ENCODE measurements at places on chromosomes 1 and 21.

DNA sequence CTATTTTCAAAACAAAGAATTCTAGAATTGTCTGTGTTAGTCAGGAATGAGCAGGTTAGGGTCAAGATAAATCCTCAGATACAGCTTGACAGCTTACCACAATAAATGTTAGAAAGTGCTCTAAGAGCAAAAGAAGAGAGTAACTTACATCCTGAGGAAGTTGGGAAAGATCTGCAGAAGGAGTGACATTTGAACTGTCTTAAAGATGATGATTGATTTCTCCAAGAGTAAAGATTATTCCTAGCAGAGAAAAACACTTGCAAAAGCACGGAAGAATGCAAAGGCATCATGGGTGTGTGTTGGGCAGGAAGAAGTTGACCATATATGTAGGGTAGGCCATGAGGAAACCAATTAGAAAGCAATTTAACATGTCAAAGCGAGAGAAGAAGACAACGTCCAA, 175.4 kb downstream of the LRRC7 start:
- no peak for DNase-seq

- no peak for DNase-seq
Observed at GRCh38 chr1:209775678-209776077, 8.7 kb downstream of the C1orf74 start.

DNA sequence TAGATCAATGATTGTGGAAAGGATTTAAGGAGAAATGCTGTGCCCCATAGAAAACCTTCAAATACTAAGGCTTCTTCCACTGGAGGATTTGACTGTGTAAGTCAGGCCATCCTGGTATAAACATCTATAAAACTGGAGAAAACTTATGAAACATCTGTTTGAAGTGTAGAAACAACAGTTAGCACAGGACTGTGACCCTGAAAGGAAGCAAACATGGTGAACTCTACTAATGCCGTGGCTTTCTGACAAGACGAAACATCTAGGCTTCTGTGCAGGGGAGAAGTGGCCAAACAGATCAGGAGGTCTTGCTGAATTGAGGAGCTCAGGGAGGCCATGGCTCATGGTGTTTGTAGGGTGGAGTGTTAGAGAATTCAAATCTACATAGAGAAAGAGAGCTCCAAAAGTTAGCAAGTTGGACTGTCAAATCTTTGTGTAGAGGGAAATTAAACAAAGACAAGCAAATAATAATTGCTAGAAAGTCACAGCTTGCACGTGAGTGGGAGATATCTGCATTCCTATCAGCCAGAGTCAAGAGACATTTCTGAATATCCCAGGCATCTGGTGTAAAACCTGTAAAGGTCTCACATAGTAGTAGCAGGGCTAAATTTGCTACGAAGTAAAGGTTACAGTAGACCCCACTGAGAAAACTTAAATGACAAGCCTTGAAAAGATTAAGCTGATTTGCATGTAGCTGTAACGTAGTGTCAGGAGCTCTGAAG, 566.8 kb upstream of the B3GALT2 start:
- DNase-seq = no peak

DNA sequence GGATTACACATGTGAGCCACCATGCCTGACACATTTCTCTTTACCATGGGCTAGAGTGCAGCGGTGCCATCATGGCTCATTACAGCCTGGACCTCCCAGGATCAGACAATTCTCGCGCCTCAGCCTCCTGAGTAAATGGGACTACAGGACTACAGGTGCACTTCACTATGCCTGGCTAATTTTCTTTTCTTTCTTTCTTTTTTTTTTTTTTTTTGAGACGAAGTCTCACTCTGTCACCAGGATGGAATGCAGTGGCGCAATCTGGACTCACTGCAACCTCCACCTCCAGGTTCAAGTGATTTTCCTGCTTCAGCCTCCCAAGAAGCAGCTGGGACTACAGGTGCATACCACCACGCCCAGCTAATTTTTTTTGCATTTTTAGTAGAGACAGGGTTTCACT, 14.8 kb upstream of the KIF1B start:
- no peak for DNase-seq

DNA sequence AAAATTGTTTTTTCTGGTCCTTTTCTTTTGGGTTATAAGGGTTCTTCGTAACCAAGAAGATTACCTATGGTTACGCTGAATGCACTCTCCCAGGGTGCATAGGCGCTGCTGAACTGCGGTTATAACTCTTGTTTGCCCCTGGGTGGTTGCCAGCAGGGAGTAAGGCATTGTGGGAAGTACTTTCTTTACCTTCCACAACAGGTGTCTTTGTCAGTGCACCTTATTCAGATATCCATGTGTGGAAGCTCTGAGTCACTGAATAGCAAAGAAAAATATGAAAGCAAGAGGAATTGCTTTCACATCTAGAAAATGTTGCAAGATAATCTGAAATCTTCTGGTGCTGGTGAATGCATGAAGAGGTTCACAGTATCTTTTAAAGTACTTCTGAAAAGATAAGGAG, 124.4 kb upstream of the CACYBP start:
- DNase-seq = peak; percentile 2
